Fibroblast of skin of back (primary cell): ENCODE measurements at places on chromosomes 7 and 10.

DNA sequence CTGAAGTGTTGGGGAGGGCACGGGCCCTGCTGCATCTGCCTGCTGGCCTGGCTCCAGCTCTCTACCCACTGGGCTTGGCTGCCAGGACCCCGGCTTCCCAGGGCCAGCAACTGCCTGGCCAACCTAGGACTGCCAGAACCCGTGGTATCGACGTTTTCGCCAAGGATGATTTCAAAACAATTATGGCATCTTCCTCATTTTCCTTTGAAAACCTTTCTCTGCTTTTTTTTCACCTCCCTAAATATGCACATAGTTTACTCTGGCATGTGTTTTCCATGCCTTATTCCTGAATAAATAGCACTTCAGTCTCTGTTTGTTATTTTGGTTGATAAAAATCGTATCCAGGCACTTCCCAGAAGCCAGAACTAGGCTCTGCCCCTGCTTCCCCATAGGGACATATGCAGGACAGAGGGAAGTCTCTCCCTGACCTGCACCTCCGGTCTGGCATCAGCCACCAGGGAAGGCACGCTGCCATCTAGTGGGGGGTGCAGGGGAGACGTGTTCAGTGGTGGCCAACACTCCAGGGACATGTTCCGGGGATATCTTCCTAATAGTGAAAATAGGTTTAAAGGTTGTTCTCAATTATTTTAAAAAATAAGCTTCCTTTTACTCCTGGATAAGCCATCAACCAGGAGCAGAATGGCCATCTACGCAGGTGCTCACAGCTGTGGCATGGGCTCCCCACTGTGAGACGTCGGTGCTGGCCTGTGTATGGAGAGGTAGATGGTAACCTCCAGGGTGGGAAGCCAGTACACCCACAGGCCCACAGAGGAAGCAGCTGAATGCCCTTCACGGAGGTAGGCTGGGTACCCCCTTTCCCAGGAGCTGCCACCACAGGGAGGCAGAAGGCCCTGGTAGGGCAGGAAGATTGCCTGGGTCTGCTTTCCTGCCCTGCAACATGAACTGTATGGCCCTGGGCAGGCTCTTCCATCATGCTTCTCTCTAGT, 30.7 kb upstream of the ANTXRL start:
- peak; percentile 33 for DNase-seq

DNA sequence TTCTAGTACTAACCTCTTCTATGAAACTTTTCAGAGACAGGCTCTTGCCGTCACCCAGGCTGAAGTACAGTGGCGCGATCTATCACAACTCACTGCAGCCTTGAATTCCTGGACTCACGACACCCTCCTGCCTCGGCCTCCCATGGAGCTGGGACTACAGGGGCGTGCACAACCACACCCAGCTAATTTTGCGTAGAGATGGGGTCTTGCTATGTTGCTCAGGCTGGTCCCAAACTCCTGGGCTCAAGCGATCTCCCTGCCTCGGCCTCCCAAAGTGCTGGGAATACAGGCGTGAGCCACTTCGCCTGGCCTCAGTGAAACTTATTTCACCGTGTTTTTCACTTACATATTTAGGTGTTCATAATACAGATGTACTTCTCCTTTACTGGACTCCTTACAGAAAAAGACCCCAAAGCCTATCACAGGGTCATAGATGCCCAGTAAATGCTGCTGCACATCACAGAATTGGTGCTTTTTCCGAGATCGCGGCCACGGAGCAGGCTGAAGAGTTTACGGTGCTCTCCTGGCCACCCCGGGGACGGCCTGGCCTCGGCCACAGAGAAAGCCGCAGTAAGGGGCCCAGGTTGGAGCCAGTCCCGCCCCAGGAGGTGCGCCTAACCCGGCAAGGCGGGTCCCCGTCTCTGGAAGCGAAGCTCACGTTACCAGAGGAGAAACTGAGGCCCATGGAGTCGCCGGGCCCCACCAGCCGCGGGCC, 595 bp downstream of the TBL2 start:
- DNase-seq = no peak

DNA sequence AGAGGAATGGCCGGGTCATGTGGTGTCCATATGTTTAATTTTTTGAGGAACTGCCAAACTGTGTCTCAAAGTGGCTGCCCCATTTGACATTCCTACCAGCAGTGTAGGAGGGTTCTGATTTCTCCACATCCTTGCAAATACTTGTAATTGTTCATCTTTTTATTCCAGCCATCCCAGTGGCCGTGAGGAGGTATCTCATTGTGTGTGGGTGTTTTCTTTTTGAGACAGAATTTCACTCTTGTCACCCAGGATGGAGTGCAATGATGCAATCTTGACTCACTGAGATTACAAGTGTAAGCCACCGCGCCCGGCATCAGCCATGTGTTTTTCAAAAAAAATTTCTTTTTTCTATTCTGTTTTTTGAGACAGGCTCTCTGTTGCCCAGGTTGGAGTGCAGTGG, 38.7 kb upstream of the DLG5 start:
- peak; percentile 91 for DNase-seq

- peak; percentile 3 for DNase-seq
These were observed 845.9 kb downstream of the TYW1 start for GRCh38 chr7:67842571-67842970.

DNA sequence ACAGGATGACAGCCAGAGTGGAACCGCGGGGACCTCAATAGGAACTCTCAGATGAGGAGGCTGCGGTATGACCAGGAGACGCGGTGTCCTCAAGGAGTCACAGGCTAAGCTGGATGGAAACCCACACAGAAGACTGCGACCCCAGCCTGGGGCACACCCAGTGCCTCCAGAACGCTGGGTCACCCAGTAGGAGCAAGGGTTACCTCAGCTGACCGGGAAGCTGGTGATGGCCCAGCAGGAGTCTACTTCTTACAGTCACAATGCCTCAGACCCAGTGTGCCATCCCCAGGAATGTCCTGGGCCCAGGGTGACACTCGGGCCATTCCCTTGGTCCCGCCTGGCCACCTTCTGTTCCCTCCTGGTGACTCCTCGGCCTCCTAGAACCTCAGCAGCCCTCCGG, 29.9 kb downstream of the CNPY1 start:
- DNase-seq = no peak

- DNase-seq = no peak
These were observed 21.8 kb upstream of the NDUFA5 start for GRCh38 chr7:123579416-123579815.

DNA sequence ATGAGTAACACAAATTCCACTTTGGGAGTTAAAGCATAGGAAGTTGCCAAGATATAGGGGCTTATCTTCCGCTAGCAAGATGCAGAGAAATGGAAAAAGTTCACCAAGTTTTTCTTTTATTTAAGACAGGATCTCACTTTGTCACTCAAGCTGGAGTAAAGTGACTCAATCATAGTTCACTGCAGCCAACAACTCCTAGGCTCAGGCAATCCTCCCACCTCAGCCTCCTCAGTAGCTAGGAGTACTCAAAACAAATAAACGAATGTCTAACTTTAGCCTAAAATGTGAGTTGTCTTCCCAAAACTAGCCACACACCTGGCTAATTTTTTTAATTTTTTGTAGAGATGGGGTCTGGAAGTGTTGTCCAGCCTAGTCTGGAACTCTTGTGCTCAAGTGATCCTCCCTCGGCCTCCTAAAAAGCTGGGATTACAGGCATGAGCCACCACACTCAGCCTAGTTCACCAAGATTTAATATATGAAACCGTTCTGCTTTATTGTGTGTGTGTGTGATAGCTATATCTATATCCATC, 9.9 kb downstream of the VIM start:
- peak; percentile 68 for DNase-seq

DNA sequence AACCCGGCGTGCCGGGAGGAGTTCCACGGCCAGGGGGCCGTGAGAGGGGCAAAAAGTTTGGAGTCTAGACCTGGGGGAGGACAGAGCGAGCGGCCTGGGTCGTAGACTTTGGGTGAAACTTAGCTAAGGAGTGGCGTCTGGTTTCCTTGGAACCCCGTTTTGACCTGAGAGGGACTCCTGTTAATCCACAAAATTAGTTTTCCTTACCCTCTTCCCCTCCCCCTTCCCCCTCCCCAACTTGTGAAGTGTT, 574 bp downstream of the MARCHF5 start:
- DNase-seq = no peak

DNA sequence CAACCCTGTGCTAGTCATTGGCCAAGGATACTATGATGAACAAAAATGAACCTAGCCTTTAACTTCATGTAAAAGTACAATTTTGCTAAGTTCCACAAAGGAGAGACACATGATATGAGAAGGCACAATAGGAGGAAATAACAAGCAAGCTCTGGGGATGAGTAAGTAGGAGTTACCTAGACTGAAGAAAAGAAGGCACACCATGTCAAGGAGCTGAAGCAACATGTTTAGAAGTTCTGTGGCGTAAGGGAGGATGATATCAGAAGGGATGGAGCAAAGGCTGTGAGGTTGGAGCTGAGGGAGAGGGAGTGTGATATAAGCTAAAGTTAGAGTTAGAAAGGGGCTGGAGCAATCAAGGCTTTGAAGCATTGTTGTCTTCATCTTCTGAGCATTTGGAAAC, 25.6 kb downstream of the KIFBP start:
- no peak for DNase-seq

GRCh38 chr7:129750091-129750490, 138.6 kb downstream of the NRF1 start:
- no peak for DNase-seq

- DNase-seq = no peak
These were observed 56.8 kb downstream of the AUTS2 start for GRCh38 chr7:69654849-69655707.

- no peak for DNase-seq
These were observed 101.3 kb downstream of the COL13A1 start for GRCh38 chr10:69902835-69903535.

DNA sequence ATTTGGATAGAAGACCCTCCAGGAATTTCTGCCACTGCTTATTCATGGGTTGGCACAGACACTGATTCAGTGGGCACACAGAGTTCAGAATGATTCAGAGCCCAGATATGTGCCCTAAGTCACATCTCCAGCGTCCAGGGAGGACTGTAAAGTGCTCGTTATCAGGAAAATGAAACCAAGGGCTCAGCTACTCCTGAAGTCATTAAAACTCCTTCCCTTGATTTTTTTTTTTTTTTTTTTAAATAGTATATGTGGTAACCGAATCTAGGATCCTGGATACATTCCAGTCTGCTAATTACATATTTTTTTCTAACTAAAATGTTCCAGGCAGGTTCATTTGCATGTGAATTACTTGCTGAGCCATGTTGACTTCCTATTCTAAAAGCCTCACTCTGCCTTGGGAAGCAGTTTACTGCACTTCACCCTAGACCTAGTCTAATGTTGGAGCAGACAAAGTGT, 34.7 kb downstream of the MET start:
- peak; percentile 65 for DNase-seq

- no peak for DNase-seq
These were observed 112.5 kb downstream of the WDR11 start for GRCh38 chr10:120963594-120964220.

- no peak for DNase-seq
These were observed 73.7 kb upstream of the CAPZA2 start for GRCh38 chr7:116788572-116789197.

GRCh38 chr10:11341283-11341960, 270.0 kb downstream of the USP6NL start:
- DNase-seq = no peak

- DNase-seq = no peak
These were observed 105.1 kb upstream of the NPVF start for GRCh38 chr7:25333296-25333928.

DNA sequence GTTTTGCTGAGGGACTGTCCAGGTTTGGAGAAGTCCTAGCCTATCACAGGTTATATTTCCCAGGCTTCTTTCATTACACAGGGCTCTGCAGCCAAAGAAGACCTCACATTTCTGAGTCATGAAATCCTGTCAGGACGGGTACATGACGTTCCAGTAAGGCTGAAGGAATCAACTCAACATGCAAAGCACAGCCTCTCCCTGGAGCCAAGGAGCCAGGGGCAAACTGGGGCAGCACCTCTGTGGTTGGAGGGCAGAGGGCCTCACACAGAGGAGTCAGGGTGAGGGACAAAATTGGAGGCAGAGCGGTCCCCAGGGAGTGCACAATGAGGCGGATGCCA, 116.3 kb upstream of the GDF10 start:
- DNase-seq = no peak

GRCh38 chr7:50653981-50654425, 88.8 kb upstream of the DDC start:
- DNase-seq = no peak

GRCh38 chr10:118868589-118868988, 113.8 kb upstream of the CACUL1 start:
- DNase-seq = no peak

GRCh38 chr7:23787272-23787671, 77.3 kb downstream of the STK31 start:
- no peak for DNase-seq

- DNase-seq = no peak
These were observed 30.1 kb downstream of the CRHR2 start for GRCh38 chr7:30652132-30652531.

GRCh38 chr7:33062023-33062781, at the start of gene NT5C3A:
NT5C3A (minus strand) TSS chr7:33062776; CDS start chr7:33062705, 71 bp downstream.
- DNase-seq = peak; percentile 31

- DNase-seq = peak; percentile 46
These were observed 408.1 kb downstream of the AUTS2 start for GRCh38 chr7:70006261-70006920.

DNA sequence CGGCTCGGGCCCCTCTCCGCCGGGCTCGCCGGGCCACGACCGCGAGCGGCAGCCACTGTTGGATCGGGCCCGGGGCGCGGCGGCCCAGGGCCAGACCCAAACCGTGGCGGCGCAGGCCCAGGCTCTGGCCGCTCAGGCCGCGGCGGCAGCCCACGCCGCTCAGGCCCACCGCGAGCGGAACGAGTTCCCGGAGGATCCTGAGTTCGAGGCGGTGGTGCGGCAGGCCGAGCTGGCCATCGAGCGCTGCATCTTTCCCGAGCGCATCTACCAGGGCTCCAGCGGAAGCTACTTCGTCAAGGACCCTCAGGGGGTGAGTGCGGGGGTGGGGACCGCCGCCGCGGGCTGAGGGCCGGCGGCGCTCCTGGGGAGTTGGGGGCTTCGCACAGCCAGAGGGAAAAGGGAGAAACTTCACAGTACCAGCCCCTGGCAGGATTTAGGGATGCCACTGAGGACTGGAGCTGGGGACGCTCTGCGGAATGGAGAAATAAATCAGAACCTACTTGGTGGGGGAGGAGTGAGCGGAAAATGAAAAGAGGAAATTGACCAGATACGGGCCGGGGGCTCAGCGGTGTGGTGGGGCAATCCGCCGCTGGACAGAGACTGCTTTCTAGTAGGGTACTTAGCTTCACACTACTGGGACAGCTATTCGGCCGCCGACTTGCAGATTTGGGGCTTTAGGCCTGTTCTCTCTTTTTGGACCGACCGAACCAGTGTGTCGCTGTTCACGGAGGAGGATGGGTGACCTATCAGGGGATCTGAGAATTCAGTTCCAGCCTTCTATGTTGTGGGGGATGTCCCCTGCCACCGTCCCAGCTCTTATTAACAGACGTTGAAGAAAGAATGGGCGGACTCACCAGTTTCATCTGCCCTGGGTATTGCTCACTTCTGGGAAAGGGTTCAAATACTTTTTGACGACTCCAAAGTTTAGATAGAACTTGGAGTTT, 669 bp downstream of the PI4K2A start:
- DNase-seq = peak; percentile 39

GRCh38 chr7:74094224-74095101, 10.9 kb downstream of the LIMK1 start:
- peak; percentile 95 for DNase-seq
